MCF 10A (cell line): ENCODE measurements at places on chromosomes 6 and 20. TPM values are rescaled to one million over a fixed set of nuclear protein-coding genes. Genes with fewer than 3 reads are reported as not detected.

Gene TUBB1
- total RNA-seq: not detected in 2 replicates

Gene HTR1E
- not detected in 2 replicates for total RNA-seq

Gene VSX1
- not detected in 2 replicates for total RNA-seq

Gene FYN
- 37.8 and 53.7 TPM in 2 replicates for total RNA-seq
